MM.1S (cell line): ENCODE measurements at places on chromosomes 5 and 9.
A peak's percentile ranks its signal among the peaks of the same experiment; 100 is the strongest.

GRCh38 chr9:4793459-4794395, 983 bp downstream of the RCL1 start:
- DNase-seq: peak; percentile 10

- DNase-seq: peak; percentile 38
Measured at GRCh38 chr9:77433675-77434445, 214.3 kb downstream of the GNA14 start.

GRCh38 chr9:108545436-108545835, 310.4 kb downstream of the ACTL7B start:
- DNase-seq: no peak

DNA sequence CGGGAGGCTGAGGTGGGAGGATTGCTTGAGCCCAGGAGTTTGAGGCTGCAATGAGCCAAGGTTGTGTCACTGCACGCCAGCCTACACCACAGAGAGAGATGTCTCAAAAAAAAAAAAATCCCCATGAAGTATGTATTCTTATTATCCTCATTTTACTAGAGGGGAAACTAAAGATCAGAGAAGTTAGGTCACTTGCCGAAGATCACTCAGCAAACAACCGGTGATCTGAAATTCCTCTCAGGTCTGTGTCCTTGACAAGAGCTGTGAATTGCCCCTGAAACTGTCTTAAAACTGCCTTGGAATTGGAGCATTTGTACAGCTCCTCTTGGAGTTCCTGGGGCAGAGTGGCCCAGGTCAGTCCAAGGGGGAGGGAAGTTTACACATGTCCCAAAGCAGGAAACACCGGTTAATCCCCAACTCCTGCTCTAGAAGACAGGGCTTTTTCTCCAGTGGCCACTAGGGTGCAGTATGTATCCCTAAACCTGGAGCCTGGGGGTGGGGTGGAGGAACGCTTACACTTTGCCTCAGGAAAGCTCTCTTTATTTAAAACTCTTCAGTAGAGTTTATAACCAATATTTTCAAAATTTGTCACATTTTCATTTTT, 27.6 kb downstream of the AQP7 start:
- DNase-seq: peak; percentile 49

GRCh38 chr9:81690251-81690851, 1.0 kb upstream of the TLE1 start:
- peak; percentile 10 for DNase-seq

DNA sequence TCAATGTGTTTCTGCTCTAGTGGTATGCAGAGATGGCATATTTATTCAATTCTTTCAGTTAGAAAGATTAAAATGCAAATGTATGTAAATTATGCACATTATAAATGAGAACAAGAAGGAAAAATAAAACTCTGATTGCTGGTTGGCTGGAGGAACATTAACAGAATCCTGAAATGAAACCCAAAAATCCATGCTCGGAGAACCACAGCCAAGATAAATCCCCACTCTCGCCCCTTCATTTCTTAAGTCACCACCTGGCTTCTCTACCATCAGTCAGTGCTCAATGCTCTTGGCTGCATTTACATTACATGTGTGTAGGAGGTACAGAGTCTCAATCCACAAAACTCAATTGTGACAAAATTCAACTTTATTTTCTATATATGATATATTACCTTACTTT, 184.9 kb downstream of the TRIM36 start:
- DNase-seq: no peak

GRCh38 chr5:125337294-125337693, 590.9 kb upstream of the ZNF608 start:
- no peak for DNase-seq

GRCh38 chr5:9885164-9885563, 255.0 kb upstream of the TAS2R1 start:
- no peak for DNase-seq

DNA sequence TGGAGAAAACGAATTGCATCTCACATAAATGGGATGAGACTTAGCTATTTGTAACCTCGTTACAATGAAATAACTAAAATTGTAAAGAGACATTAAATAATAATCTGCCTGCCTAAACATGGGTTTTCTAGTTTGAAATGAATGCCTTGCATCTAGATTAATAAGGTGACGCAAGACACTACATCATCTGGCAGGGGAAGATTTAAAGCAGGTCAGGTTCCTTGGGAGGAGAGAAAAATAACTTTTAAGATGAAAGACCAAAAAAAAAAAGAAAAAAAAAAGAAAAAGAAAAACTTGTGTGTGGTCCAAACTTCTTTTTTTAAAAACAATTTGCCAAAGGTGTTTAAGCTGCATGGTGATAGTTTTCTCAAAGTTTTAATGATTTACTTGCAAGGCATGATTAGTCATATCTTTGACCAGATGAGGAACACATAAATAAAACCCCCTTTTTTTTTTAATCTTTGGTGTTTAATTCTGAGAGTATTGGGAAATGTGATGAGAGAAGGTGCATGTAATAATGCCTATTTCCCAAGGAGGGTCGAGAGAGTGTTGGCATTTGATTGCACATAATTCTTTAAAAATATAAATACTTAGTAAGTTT, 122.9 kb upstream of the ADAMTSL1 start:
- DNase-seq: no peak

DNA sequence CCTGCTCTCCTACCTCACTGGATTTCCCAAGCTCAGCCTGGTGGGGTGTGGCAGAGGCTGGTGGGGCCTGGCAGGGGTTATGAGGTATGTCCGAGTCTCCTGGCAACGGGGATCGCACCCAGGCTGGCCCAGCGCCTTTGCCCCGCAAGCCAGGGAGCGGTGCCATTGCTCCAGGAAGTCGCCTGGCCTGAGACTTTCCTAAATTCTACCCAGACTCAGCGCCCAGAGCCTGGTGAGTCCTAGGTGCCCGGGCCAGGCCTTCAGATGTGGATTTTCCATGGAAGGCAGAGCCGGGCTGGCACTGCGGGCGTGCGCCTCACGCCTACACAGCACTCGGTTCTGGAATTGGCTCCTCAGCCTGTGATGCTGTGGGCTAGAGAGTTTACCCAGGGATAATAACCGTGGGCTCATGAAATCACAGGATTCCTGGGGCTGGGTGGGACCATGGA, 155.4 kb upstream of the COL5A1 start:
- DNase-seq: no peak

- DNase-seq: no peak
Measured at GRCh38 chr5:157563373-157563928, 12.1 kb downstream of the ADAM19 start.

- no peak for DNase-seq
Measured at GRCh38 chr5:98301547-98301946, 471.9 kb upstream of the RGMB start.

- DNase-seq: no peak
Measured at GRCh38 chr5:155085282-155085989, 71.9 kb downstream of the KIF4B start.

GRCh38 chr9:93576258-93577077, at the start of gene PHF2:
PHF2 (plus strand) TSS chr9:93576584; CDS start chr9:93576774, 190 bp downstream.
- peak; percentile 14 for DNase-seq

DNA sequence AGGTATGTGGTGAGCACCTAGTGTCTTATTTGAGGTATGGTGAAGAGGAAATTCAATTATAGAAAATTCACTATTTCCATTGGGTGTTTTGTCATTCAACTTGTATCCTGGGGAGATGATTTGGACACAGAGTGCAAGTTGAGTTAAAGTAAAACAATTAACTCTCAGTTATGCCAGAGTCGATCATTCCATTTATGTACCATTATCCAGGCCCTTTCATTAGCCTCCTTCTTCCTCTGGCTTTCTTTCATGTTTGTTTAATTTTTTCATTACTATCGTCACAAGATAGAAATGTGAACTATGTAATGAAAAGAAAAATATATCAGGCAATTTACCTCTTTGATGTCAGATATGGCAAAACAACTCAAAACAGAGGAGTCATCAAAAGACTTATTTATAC, 1347.2 kb upstream of the NUDT12 start:
- DNase-seq: no peak
